ENCODE measurements at places on chromosomes 1 and 21.

GRCh38 chr21:34846601-34847112 lies 177.9 kb downstream of the CLIC6 start:
- DNase-seq = no peak

DNA sequence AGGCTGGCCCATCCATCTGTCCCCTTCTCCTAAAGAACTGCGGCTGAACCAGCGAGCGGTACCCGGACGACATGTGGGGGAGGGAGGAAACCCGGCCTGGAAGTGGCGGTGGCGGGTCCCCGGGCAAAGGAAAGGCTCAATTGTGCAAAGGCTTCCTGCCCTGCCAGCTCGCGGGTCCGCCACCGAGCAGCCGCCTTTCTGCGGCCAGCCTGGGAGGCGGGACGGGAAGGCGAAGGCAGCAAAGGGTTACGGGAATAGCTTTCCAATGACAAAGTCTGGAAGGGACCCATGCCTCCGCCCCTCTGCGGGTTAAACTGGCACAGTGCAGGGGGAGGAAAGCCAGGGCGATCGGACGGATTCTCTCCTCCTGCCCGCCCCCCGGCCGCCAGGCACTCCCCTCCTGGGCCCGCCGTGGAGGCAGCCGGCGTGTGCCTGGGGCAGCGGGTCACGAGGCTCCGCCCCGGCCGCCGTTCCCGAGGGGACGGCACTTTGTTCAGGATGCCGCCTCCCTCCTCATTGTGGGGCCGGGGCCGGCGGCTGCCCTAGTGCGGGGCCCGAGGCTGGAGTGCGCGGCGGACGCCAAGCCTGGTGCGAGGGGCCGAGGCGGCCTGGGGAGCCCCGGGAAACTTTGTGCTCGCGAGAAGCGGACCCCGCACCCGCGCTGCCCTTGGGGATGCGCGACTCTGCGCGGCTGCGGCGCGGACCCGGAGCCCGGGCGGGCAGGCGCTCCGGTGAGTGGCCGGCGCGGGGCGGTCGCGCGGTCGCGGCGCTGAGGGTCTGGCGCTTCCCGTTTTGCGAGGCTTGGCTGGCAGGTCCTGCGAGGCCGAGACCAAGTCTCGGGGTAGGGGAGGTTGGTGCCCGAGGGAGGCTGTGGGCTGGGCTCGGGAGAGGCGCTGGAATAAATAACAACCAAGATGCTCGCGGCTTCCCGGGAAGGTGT lies at the start of gene NAV1:
Gene NAV1, plus strand, starts transcription at position 516 of the 940 bp plus-strand sequence. CDS start 83,758 bp downstream, outside the sequence.
- peak; percentile 87 for DNase-seq

GRCh38 chr1:223421676-223422075 lies 28.5 kb downstream of the CCDC185 start:
- DNase-seq = no peak

DNA sequence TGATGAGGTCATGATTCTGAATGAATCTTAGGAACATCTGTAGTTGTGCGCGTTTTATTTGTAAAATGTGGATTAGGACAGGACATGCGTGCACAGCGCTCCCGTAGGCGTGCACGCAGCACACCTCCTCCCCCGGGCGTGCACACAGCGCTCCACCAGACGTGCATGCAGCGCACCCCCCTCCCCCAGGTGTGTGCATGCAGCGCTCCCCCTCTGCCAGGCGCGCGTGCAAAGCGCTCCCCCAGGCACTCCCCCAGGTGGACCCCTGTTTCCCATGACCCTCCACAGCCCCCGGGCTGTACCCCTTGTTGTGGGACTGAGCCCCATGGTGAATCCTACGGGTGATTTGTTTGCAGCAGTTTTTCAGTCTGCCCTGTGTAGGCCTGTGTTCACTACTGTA lies 61.6 kb downstream of the S100B start:
- DNase-seq = no peak

DNA sequence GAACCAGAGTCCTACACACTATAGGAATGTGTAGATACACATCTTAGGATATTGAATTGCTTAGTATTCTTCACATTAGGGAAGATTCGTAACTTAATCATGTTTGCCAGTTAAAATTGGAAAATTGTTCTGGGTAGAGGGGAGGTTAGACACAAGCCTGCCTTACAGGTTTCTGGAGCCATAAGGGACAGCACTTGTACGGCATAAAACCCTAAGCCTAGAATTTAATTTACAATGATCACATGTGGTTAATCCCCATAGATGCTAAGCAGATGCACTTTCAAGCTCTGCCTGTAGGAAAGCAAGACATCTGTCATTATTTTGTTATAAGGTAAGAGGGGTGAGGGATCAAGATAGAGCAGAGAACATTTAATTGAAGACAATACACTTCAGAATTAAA lies 820.7 kb downstream of the NCAM2 start:
- DNase-seq = no peak

- DNase-seq = no peak
These were observed 22.3 kb upstream of the MOB3C start for GRCh38 chr1:46638921-46639320.

DNA sequence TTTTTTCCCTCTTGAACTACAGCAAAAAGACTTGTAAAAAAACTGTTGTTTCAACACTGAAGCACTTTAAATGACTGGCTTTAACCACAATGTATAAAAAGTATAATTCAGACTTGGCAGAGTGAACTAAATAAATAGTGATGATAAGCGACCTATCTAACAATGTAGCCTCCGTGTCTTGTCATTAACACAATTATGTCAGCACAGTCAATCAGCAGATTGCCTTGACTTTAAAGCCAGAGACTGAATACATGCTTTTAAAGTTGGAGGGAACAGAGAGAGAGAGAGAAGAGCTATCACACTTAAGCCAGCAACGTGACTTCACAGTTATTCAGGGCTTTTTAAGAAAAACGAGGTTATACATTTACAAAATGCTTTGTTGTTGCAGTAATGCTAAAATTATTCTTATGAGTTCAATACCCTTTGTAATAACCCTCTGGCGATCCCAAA lies 378.1 kb downstream of the LMO4 start:
- no peak for DNase-seq

GRCh38 chr1:4749406-4749805 lies 95.0 kb downstream of the AJAP1 start:
- DNase-seq = no peak

DNA sequence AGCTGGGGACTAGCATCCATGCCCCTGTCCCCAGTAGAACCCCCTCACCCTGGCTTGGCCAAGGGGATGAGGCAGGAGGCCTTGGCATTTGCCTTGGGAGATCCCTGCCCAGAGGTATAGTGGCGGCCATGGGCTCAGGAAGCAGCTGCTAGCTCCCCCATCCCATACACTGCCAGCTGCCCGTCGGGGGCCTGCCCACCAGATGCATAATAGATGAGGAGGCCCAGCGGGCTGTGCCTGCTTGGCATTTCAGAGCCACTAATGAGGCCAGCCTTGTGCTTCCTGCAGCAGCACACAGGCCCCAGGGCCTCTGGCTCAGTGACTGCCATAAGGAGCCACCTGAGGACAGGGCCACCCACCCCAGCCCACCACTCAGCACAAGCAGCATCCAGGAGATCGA lies 23.6 kb downstream of the RAP1GAP start:
- DNase-seq = no peak

- no peak for DNase-seq
These were observed 136.7 kb upstream of the SYT6 start for GRCh38 chr1:114290341-114290740.

- DNase-seq = no peak
These were observed 27.1 kb upstream of the KCNK2 start for GRCh38 chr1:215055281-215055935.

DNA sequence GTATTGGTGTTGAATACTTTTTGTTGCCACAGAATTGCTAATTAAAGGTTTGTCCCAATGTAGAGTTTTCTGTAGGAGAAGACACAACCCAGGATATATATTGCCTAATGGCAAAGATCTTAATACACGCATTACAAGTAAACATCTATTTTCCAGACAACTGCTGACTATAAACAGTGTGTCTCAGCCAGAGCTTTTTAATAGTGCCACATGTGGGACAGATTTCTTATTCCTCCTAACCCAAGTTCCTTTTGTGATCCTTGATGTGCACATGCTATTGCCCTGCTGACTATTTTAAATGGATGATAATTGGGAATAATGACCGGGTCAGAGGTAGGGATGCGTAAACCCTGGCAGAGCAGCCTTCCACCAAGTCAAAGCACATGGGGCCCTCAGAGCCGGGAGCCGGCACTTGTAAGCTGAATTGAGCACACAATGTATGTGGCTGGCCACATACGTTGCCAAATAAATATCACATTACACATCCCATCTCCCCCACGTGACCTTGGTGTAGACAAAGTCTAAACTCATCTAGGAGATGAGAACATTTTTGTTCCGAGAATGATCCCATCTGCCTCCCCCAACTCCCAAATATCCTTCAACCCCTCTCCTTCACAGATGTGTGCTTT lies 209.8 kb upstream of the NFIA start:
- DNase-seq = no peak

Data from heart left ventricle (tissue), 16 donors.